NCI-H1092 treated with DMSO at 0.1 percent for 48 hours (cell line): ENCODE measurements at places on chromosomes 1 and 21.
A peak's percentile ranks its signal among the peaks of the same experiment; 100 is the strongest.

GRCh38 chr21:31493350-31493880 lies 149.4 kb upstream of the TIAM1 start:
- DNase-seq = peak; percentile 19

- DNase-seq = peak; percentile 14
Observed at GRCh38 chr1:151888972-151889570, 20.2 kb downstream of the THEM4 start.

GRCh38 chr21:44487831-44488230 lies 32.5 kb downstream of the LRRC3 start:
- DNase-seq = no peak

GRCh38 chr1:157831968-157832626 lies 9.5 kb downstream of the CD5L start:
- no peak for DNase-seq

DNA sequence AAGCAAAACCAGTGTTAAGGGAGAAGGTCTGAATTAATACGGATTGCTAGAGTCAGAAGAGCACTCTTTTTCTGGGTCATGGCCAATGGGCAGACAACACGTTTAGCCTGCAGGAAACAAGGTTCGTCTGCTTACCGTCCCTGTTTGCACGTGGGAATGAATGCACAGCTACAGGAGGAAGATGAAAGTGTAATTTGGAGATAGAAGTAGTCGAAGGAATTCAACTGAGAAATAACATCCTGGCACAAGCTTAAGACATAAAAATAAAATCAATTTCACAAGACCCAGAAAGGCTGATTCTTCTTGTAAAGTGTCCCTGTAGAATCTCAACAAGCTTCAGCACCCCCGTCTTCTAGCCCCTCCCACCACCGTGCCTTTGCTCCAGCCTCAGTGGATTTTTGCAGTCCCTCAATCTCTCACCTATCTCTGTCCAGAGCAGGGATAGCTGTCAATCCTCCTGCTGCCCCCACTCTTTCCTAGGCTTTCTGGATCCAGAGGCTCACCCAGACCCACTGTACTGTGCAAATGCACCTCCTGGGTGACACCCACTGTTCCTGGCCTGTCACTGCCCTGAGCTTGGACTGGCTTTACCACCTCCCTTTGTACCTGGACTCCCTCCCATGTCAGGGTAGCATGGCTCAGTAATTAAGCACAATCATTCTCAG lies 60.6 kb downstream of the C1orf94 start:
- no peak for DNase-seq

- no peak for DNase-seq
Observed at GRCh38 chr1:103177108-103177775, 68.9 kb upstream of the COL11A1 start.

GRCh38 chr21:26057477-26058170 lies 112.9 kb downstream of the APP start:
- no peak for DNase-seq
